ENCODE measurements at places on chromosomes 5 and 9.

DNA sequence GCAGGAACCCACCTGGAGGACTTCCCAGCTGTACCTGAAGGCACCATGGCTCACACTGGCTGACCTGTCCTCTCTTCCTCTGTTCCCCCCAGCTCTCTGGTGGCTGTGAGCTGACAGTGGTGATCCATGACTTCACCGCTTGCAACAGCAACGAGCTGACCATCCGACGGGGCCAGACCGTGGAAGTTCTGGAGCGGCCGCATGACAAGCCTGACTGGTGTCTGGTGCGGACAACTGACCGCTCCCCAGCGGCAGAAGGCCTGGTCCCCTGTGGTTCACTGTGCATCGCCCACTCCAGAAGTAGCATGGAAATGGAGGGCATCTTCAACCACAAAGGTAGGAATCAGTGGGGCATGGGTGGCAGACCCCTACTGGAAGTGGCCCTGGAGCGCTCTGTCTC, 161.9 kb upstream of the OTULINL start:
- no peak for DNase-seq

DNA sequence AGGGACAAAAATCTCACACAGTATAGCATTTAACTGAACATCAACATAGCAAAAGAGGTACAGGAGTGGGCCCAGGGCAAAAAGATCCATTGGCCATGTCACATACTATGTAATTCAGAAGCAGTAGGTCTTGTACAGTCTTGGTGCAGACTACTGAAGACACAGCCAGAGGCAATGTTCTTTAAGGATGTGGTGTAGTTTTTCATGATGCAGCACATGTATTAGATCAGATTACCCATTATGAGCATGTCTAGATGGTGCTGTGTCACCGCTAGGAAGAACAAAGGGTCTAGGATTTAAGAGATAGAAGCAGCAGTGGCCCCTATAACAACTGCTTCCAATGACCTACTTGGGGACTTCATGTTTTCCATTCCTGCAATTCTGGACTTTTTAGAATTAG, 610.4 kb upstream of the MEF2C start:
- DNase-seq = no peak

GRCh38 chr5:37902323-37902722, 62.5 kb upstream of the GDNF start:
- no peak for DNase-seq

GRCh38 chr5:175223291-175223690, 220.7 kb downstream of the DRD1 start:
- DNase-seq = no peak

DNA sequence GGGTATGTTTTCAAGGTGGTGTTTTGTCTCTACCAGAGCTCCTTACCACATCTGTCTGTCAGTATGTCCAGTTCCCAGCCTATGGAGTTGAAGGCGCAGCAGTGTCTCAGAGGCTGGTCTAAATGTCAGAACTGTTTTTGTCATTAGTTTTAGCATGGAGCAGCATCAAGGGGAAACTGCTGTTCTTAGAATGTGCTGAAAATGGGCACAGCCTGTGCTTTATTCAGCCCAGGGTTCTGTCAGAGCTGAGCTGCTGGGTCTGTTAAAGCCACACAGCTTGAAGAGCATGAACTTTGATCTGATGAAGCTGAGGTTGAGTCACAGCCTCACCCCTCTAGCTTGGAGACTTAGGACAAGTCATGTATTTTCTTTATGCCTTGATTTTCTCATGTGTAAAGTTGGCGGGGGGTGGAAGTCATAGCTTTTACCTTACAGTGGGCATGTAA, 71.9 kb downstream of the RALGPS1 start:
- no peak for DNase-seq

- no peak for DNase-seq
These were observed 569.8 kb downstream of the TLE1 start for GRCh38 chr9:81119591-81119990.

GRCh38 chr5:71693828-71694427, 25.1 kb upstream of the CARTPT start:
- no peak for DNase-seq

DNA sequence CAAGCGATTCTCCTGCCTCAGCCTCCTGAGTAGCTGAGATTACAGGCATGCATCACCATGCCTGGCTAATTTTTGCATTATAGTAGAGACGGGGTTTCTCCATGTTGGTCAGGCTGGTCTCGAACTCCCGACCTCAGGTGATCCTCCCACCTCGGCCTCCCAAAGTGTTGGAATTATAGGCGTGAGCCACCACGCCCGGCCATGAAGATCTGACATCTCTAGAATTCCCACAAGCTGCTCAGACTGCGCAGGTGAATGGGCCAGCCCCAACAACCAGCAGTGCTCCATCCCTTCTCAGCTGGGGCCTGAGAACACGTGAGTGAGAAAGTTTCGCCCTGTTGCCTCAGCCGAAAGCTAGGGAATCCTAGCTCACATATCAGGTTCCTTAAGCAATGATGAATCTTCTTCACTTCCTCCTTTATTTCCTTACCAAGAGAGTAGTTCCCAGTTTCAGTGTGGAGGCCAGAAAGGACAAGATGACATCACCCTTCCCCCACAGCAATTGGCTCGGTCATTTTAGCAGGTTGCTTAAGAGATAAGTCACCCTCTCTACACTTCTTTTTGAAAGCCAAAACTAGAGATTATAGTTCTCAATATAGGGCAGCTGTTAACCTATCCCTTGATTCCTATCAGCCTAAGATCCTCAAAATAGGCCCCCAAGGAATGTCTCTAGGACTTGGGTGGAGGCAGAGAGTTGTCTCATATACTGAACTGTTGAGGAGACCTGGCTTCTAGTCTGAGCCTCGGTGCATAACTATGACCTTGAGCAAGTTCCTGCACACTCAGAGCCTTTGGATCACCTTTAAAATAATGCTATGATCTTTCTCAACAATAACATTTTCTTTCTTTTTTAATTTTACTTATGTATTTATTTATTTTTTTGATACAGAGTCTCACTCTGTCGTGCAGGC, 23.9 kb upstream of the PPP2CA start:
- no peak for DNase-seq

GRCh38 chr5:116360008-116360853, 214.4 kb downstream of the SEMA6A start:
- no peak for DNase-seq

DNA sequence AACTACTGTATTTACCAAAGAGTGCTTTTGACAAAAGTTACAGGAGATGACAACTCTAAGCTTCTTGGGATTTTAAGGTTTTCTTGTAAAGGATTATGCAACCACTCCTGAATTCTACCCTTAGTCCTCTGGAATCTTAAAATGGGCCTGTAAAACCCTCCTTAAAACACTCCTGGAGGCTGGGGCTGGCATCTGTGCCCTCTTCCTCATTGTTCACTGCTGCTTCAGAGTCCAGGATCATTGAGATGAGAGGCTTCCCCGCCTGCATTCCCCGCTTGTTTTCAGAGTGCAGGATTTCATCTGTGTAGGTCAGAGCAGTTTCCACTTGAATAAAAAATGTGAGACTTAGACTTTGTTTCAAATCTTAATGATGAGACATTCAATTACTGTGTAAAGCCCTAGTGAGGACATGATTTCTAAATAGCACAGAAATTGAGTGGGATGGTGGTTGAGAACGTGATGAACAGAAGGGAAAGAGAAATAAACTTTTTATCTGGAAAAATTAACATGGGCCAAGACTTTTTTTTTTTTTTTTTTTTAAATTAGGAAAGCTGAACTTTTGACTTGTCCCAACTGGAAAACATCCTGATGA, 40.4 kb downstream of the PCSK5 start:
- no peak for DNase-seq

DNA sequence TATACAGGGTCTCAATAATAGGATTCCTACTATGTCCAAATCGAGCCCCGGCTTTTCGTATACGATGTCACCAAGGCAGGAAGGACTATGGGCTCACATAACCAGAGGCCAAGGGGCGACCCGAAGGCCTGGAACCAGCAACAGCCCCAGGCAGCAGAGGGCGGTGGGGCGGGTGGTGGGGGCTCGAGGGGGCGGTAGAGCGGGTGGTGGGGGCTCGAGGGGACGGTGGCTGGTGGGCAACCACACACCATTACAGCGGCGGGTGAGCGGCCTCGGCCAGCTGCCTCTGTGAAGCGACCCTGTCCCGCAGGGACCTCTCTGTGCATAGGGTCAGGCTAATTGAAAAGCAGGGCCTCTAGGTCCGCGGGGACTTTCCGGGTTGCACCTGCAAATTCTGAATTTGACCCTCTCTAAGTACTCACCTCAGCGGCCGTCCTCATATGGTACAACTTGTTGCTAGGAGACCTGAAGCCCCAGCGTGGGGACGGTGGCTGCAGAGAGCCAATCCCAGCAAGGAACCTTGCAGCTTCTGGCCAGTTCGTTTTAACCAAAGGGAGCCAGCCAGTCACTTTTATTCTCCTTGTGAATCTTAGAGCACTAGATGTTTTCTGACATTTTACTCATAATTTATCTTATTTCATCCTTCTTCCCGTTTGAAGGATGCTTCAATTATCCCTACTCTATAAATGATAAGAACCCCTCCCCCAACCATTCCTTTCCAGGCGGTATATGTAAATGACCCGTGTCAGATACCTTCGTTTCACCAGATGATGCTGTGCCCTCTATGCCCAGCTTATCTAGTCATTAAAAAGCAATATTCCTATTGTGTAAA, at the start of gene NME5:
Gene NME5, minus strand, starts transcription at position 480 of the 832 bp plus-strand sequence. CDS start 648 bp downstream, outside the sequence.
- DNase-seq = no peak

- DNase-seq = no peak
These were observed 481.8 kb upstream of the ARRDC3 start for GRCh38 chr5:91864962-91865361.

DNA sequence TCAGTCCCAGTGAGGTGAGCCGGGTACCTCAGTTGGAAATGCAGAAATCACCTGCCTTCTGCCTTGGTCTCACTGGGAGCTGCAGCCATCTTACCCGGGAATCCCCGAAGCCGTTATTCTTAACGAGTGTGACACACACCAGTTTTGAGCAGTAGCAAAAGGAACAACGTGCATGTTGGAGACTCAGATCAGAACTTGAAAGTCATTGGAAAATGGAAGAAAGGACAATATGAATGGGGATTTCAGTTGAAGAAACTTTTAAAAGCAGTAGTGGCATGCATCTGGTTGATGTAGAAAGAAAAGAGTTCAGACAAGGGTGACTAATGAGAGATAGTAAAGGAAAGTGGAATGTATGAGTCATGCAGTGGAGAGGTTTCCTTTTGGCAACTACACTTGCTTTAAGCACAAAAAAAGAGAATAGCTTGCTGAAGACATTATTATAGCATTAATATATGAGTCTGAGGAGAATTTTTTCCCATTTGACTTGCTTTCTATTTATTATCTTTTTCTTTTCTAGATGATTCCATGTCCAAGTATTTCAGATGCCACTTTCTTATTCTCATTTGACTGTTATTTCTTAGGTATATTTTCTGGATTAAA, 44.4 kb upstream of the ANKDD1B start:
- DNase-seq = no peak

GRCh38 chr5:79023348-79023747, 38.2 kb upstream of the ARSB start:
- no peak for DNase-seq

DNA sequence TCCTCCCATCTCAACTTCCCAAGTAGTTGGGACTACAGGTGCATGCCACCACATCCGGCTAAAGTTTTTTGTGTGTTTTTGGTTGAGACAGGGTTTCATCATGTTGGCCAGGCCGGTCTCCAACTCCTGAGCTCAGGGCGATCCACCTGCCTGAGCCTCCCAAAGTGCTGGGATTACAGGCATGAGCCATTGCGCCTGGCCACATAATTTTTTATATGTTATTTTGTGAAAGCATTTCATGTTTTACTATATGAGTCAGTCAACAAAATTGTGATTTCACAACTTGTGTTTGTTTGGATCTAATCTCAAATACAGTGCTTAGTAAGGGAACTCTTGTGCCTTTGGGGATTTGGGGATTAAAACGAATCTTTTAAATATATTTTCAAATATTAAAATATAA, 20.0 kb upstream of the FAM120AOS start:
- DNase-seq = no peak

DNA sequence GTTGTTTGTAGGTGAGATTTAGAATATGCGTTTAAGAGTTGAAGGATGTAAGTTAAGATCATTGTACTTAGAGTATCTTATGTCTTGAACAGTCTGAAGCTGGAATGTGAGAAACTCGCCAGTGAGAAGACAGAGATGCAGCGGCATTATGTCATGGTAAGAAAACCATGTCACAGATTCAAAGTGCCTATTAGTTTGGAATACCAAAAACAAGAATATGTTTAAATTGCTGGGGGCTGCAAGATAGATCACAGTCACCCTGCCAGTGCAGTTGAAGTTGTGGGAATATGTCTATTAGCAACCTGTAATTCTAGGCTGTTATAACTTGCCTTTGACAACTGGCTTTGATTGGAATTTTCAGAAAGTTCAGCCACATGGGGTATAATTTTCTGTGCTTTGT, 3.0 kb downstream of the TLE4 start:
- DNase-seq = no peak

- DNase-seq = no peak
These were observed 2.0 kb downstream of the UBE2R2 start for GRCh38 chr9:33818847-33819500.

GRCh38 chr9:136705564-136705963, 6.8 kb upstream of the DIPK1B start:
- no peak for DNase-seq

GRCh38 chr5:50853151-50853550, 186.7 kb downstream of the PARP8 start:
- DNase-seq = no peak

DNA sequence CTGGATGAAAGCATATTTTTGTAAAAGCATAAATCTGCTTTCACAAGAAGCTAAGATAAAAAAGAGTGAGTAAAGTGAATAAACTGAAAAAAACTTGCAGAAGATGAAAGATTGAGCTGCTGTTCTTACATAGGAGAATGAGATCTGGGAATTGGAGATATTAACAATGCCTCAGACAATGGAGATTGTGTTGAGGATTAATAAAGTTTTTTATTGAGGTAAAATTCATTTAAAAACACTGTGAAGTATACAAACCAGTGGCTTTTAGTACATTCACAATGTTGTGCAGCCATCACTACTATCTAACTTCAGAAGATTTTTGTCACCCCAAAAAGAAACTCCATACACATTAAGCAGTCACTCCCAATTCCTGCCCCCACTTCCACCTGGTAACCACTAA, 19.7 kb upstream of the UBLCP1 start:
- no peak for DNase-seq

- no peak for DNase-seq
These were observed 201.6 kb upstream of the IRX1 start for GRCh38 chr5:3393920-3394597.

GRCh38 chr5:78295035-78295961, 800 bp upstream of the AP3B1 start:
- DNase-seq = peak; percentile 13

DNA sequence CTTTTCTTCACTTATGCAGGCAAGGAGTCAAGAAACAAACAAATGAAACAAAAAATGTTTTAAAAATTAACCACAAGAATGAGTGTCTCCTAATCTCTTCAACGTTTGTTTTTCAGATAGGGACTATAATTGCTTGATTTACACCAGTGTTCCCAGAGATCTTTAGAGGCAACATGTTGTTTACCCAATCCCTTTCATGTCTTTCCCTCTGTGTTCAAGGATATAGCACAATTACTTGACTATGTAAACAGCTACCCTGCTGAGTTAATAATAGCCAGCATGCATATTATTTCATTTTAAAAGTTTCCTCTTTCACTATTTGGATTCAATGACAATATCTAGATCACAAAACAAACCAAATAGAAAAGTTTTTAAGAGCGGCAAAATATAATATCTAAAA, 25.1 kb upstream of the SHISAL2B start:
- DNase-seq = no peak

GRCh38 chr5:107675201-107675600, 4.5 kb upstream of the EFNA5 start:
- DNase-seq = no peak
